ENCODE measurements at places on chromosomes 5 and 9.

DNA sequence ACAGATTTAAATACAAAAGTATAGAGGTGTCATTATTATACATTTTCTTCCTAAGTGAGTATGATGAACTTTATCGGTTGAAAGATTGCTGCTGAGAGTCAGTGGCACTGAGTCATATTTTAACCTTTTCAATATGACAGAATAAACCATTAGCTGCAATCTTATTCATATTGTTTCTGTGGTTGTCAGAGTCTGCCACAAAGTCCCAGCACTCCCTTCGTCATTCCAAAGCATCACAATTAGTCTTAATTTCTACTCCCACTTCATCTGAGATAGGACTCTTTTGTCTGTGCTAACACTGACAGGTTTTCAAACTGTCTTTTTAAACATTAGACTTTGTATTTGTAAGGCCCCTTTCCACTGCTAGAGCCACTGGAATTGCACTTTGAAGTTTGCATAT, 656.9 kb downstream of the MTRR start:
- DNase-seq = no peak

GRCh38 chr5:149341876-149342275, 3.4 kb upstream of the GRPEL2 start:
- DNase-seq = no peak

GRCh38 chr9:79990536-79990935, 418.8 kb downstream of the TLE4 start:
- DNase-seq = no peak

- no peak for DNase-seq
Observed at GRCh38 chr5:176676361-176676824, 29.1 kb downstream of the TSPAN17 start.

DNA sequence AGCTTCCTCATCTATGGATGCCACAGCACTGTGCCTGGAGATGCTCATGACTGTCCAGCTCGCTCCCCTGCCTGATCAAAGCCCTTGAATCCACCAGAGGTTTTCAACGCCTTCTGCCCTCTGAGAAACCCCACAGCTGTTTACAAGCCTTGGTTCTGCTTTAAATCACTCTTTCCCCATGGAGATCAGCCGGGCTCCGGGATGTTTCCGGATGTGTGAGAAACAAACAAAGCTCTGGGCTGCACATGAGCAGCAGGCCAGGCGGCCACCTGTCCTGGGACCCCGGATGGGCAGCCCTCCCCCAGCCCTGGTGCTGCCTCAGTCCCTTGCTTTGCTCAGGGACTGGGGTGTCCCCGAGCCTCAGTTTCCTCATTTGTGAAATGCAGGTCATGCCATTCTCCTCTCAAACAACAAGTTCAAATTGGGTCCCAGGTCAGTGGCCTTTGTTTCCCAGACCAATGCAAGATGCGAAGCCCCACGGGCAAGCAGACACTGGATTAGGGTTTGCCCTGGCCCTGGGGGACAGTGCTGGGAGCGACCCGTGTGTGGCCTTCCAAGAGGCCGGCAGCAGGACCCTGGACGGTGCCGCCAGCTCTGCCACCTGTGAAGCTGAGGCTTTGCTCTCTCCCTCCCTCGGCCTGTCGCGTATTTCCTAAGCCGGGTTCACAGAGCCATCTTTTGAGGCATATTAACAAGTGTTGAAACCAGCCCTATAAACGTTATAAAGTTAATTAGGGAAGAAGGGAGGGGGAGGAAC, 42.4 kb upstream of the PHYKPL start:
- DNase-seq = no peak

DNA sequence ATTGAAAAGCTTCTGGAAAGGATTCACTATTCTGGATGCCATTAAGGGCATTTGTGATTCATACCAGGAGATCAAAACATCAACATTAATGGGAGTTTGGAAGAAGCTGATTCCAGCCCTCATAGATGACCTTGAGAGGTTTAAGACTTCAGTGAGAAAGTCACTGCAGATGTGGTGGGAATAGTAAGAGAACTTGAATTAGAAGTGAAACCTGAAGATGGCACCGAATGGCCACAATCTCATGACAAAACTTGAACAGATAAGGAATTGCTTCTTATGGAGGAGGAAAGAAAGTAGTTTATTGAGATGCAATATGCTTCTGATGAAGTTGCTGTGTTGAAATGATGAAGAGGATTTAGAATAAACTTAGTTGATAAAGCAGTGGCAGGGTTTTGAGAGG, 254.6 kb upstream of the SLC24A2 start:
- no peak for DNase-seq

DNA sequence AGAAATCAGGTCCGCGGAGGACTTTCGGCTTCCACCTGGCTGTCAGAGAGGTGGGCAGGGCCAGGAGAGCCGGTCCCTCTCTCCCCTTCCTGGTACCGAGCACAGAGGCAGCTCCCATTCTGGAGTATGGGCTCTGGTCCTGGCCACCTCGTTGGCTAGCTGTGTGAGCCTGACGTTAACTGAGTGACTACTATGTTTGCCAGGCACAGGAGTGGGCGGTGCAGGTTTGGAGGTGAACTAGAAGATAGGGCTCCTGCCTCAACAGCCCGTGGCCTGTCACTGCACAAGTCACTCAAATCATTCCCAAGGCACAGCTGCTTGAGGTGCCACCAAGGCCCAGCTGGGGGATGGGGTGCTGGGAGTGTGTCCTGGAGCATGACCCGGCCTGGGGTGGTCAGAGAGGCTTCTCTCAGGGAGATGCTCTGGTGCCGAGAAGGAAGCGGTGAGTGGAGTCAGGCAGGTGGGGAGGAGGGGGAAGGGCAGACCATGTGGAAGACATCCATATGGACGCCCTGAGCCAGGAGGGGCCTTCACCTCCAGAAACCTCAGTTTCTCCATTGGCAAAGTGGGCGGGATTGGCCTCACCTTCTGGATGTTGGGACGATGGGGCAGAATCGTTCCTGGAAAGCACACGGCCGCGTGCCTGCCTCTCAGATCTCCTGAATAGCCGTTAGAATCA, 39.5 kb downstream of the NCS1 start:
- no peak for DNase-seq

DNA sequence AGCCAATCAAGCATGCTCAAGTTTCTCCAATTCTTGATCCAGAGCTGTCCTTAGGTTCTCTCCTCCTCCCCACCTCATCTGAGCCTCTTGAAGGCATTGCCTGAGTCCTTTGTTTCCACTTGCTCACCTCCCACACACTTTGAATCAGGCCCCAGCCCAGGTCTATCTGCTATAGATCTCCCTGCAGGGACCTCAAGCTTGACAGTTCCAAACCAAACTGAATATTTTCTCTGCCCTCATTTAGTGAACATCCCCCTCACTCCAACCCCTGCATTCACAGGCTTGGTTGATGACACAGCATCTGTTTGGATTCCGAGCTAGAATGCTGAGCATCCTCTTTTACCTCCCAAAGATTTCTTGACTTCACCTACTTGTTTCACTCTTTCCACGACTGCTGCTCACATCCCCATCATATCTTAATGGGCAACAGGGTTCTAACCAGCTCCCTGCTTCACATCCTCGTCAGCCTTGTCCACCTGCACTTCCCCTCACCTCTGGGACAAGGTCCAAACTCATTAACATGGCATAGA, 474.5 kb downstream of the ZSWIM6 start:
- DNase-seq = no peak

- no peak for DNase-seq
Observed at GRCh38 chr5:96823900-96824380, 16.2 kb upstream of the ERAP1 start.

DNA sequence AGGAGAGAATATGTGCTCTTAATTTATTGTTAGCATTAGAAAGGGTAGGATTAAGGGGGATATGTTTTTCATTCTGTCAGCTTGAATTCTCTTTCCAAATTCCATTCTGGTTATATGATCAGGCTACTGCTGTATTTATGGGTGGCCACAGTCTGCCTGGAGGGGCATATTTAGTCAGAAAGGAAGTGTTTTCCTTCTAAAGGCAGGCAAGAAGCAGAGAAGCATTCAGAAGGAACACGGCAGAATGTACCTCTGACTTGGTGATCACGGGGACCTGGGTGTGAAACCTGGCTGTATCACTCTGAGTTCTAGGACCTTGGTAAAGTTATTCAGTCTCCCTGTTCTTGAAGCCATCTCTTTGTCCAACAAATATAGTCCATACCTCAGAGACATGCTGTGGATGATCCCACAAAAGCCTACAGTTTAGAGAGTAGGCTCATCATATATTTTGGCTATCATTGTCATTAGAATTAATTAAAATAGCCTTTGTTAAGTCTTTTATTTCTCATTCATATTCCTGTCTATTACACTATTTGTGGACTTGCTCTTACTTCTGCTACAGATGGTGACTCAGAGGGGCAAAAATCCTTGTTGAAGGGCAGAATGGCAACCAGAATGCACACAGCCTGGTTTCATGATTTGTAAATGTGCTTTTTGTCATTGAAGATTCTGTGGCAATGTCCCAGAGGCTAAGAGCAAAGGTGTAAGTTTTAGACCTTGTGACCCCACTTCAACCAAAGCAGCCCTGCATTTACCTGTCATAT, 2.7 kb downstream of the TNC start:
- DNase-seq = no peak

DNA sequence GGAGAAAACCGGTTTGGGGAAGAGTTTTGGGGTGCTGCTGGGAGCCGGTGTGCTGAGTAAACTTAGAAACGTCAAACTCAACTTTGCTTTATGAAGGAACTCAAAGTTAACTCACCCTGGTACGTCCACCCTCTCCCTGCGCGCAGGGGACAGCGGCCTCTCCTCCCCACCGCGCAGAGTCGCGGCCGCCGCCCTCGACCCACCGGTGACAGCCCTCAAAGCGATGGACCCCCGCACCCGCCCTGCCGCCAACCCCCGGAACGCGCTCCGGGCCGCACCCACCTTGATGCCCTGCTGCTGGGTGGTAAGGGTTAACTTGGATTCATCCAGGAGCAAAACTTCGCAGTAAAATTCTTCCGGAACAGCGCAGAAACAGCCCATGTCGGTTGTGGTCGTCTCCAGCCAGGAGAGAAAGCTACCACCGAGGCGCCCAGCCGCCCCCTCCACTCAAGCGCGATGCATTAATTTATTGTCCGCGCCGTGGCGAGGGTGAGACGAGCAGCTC, 366 bp downstream of the EPB41L4A start:
- no peak for DNase-seq

GRCh38 chr5:1636981-1637638, 113.3 kb upstream of the LPCAT1 start:
- no peak for DNase-seq

GRCh38 chr9:92686954-92687353, 17.0 kb upstream of the IPPK start:
- no peak for DNase-seq

DNA sequence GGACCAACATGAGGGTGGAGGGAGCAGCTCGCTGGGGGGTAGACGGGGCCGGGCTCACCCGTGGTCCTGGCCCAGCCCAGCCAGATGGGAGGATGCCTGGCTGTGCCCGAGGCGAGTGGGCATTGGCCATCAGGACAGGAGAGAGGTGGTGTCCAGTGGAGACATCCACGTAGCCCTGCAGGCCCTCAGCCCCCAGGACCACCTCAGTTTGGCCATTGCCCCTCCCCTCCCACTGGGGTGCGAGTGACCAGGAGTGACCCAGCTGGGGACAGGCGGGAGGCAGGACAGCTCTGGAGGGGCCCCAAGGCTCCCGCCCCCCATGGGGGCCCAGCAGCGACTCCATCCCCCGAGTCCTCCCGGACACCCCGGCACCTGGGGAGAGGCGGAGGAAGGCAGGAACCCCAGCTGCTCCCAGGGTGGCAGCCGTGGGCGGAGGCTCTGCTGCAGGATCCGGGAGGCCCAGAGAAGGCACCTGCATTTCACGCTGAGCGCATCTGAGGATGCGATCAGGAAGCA, 8.3 kb downstream of the NOXA1 start:
- no peak for DNase-seq

DNA sequence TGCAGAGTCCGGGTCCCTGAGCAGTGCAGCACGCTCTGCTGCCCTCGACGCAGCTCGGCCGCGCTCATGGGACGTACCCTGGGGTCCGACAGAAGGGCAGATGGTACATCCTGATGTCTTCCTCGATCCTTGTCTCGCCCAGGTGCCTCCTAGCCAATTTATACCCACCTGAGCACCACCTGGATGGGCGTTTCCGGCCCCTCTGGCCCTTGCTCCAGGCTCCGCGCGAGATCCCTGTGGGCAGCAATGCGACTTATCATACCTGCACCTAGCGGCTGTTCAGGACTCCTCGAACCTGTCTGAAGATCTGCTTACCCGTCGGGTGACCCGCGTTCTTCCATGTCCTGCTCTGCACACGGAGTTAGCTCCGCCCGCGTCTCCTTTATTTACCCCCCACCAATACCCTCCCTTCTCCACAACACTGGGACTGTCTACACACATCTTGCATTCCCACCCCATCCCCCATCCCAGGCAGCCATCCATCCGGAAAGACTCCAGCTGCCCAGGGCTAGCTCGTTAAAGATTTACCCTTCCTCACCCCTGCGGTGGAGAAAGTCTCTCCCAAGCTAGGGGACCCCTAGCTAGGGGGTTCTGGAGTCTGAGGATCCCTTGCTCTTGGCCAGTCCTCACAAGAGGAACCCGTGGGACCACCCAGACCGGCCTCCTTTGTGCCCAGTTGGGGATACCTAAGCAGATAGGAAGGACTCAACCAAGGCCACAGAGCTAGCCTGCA, at the start of gene KIF12:
Gene KIF12, minus strand, starts transcription at position 357 of the 733 bp plus-strand sequence. Its CDS starts 16 bp downstream, at position 341.
- no peak for DNase-seq

DNA sequence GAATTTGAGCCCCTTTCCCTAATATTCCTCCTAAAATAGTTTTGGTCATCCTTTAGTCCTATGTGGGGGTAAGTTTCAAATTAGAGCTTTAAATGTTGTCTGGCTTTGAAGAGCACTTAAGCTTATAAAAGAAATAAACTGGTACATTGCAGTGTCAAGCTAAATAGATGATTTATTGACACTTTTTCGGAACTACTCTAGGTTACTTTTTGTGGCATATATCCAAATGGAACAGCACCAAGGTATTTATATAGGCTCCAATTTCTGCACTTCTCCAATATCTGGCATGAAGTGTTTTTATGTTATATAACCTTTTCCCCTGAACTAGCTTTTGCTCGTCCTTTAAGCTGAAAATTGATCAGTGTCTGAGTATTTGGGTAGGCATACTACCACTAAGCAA, 402.5 kb downstream of the NFIB start:
- no peak for DNase-seq

GRCh38 chr5:15026011-15026893, 154.7 kb upstream of the ANKH start:
- DNase-seq = no peak

DNA sequence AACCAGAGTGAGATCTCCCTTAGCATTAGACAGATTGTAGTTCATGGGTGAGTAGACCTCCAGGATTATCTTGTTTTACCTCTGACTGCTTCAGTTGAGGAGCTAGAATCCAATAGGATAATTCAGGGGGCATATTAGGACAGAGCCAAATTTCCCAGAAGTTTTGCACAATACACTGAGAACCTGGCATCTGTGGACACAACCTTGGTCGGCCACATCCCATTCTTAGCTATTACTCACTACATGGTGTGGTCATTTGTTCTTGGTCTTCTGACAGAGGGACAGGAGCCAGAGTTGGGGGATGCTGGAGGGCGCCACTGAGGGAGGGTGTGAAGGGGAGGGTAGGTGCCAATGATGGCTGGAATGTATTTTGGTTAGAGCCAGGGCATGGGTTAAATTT, 66.6 kb downstream of the NPR3 start:
- no peak for DNase-seq

Measured in stimulated activated CD4-positive, alpha-beta T cell treated with anti-CD3 and anti-CD28 coated beads, Interleukin-2, amount 100 ng/mL, for 48 hours (primary cell).